ENCODE measurements at places on chromosomes 2 and 18.

- no peak for DNase-seq
Measured at GRCh38 chr18:23969664-23970063, 44.9 kb upstream of the TTC39C start.

- no peak for DNase-seq
Measured at GRCh38 chr2:27216416-27217137, 592 bp upstream of the CAD start.

GRCh38 chr2:85131116-85131515 is 2.1 kb upstream of the TCF7L1 start:
- no peak for DNase-seq

DNA sequence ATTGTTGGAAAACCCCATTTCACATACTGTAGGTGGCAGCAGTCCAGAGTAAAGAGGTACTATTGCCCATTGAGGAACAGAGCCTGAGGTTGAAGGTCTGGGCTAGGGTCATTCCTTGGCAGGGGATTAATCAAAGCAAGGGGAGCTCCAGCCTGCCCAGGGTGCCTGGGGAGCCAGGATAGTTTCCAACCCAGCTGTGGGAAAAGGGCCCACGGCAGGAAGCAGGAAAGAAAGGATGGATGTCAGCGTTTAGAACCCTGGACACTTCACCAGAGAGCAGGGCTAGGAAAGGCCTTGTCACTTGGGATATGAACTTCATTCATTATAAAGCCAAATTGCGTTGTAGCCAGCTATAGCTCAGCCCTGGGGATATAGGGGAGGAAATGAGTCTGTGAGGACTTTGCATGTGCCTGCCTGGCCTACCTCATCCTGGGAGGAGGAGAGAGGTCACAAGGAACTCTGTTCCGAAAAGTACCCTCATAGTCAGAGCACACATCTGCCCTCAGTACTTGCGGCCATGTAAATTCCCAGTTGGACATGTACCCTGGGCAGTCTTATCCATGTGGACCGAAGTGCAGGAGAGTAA is 140.2 kb upstream of the COPS8 start:
- no peak for DNase-seq

DNA sequence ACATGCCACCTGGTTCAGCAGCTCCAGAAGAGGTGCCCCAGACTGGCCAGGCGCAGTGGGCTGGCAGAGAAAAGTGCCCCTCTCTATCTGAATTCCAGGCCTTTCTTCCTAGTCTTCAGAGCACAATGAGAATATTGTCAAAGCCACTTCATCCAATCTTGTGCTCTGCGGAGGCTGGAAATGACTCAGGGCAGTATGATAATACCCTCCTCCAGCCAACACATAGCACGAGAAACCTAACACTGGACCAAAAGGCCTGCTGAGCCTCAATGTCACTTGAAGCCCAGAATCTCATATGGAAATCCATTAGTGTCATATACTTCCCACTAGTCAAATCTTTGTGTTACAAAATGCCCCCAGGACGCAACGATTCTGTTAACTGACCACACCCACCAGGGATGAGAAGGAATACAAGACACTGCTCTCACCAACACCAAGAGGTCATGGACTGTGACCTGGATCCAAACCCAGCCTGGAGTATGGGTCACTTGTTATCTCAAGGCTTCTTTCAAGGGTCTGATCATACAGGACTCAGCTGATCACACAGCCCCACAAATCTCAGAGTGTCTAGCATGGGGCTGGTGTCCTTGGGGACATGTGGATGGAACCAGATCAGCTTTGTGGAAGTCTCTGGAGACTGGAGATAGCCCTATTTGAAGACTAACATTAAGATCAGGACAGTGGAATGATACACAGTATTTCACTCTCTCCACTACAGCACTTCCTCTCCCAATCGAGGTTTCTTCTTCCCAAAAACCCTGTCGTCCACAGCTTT is 10.1 kb downstream of the KIF3C start:
- no peak for DNase-seq

DNA sequence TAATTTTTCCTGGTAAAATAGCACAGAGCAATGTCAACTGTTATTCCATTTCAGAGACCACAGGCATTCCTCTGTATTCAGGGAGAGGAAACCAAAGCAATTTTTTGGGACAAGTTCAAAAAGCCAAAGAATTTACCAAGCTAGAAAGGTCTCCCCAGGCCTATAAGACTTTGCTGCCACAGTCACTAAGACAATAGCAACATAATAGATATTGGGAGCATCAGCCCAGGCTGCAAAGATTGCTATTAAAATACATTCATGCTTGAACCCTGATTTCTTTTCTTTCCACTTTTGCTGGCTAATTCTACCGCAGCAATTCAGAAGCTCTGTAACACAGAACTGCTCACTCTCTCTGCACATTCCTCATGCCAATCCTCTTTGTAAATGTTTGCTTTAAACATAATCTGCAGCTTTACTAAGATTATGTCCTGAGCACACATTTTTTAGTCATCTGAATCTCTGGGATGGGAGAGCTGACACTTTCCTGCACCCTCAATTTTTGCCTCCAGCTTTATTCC is 76.3 kb downstream of the CLHC1 start:
- DNase-seq: no peak

DNA sequence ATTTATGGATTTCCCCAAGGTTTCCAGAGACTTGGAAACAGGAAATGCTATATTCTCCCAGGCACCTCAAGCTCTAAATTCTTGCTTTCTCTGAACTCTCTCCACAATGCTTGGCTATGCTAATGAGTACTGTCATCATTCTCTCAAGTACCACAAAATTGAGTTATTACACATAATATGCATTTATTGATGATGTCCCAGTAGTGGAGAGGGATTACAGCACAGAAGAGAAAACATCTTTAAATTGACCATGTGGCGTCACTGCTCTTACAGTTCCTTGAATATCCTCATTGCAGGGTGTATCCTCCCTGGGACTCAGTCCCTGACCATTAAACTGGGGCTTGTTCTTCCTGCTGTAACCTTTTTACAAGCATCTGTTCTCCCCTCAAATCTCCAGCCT is 681.1 kb upstream of the FANCL start:
- no peak for DNase-seq

GRCh38 chr2:7437716-7438632 is 520.8 kb downstream of the RNF144A start:
- no peak for DNase-seq

DNA sequence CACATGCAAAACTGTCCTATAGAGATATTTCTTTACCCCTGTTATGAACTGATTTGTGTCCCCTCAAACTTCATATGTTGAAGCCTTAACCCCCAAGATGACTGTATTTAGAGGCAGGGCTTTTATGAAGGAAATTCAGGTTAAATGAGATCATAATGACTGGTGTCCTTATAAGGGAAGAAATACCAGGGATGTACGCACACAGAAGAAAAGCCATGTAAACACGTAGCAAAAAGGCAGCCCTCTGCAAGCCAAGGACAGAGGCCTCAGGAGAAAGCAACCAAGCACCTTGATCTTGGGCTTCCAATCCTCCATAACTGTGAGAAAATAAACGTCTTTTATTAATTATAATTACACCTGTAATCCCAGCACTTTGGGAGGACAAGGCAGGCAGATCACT is 101.3 kb upstream of the NDUFV2 start:
- DNase-seq: no peak

DNA sequence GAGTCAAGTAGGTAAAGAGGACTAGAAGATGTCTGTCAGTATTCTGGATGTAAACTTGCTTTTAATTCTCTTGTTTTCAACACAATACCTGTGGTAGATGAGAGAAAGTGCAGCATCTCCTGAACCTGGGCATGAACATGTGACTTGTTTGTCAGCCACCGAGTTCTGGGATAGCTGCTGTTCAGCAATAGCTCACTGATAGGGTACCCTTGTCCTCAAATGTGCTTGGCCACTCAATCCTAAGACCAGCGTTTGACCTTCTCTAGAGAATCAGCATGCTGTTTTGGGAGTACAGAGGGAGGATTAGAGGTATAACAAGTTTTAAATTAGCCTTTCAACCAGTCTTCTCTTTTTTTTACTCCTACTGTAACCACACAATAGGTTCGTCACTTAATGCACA is 23.2 kb downstream of the RPIA start:
- DNase-seq: no peak

- no peak for DNase-seq
Measured at GRCh38 chr2:235582081-235582686, 88.3 kb downstream of the AGAP1 start.

- no peak for DNase-seq
Measured at GRCh38 chr2:148459377-148459778, 185.2 kb upstream of the EPC2 start.

DNA sequence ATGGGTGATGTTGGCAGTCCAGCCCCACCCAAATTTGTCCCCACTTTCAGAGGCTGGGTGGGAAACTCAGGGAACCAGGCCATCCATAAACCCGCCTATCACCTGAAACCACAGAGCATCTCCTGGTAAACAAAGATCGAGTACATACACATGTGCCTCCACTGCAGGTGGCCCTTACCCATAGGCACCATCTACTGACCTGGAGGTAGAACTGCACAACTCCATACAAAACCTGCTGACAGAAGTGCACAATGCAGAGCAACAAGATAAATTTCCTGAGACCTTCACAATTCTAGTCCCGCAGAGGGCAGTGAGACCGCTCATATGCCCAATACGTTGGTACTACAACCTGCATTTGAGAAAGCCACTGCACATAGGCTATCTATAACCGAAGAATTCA is 856.3 kb downstream of the SUCLG1 start:
- DNase-seq: no peak

- DNase-seq: no peak
Measured at GRCh38 chr2:189179570-189179950, at the start of gene COL5A2. COL5A2 (minus strand) TSS chr2:189179761; CDS start chr2:189179604, 157 bp downstream.

DNA sequence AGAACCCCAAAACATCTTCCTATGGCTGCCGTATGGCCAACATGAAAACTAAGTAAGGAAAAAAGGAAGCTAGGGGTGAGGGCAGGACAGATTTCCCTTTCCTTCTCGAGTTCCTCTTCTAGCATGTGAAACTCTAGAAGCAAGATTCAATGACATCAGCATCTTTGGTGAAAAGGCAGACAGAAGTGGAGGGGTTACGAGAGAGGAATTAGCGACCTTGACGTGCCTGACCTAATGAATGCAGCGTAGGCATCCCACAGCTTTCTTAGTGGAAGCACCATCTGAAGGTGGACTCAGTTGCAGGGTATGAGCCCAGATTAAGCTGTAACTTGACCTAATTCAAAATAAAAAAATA is 47.9 kb upstream of the PELI1 start:
- no peak for DNase-seq

DNA sequence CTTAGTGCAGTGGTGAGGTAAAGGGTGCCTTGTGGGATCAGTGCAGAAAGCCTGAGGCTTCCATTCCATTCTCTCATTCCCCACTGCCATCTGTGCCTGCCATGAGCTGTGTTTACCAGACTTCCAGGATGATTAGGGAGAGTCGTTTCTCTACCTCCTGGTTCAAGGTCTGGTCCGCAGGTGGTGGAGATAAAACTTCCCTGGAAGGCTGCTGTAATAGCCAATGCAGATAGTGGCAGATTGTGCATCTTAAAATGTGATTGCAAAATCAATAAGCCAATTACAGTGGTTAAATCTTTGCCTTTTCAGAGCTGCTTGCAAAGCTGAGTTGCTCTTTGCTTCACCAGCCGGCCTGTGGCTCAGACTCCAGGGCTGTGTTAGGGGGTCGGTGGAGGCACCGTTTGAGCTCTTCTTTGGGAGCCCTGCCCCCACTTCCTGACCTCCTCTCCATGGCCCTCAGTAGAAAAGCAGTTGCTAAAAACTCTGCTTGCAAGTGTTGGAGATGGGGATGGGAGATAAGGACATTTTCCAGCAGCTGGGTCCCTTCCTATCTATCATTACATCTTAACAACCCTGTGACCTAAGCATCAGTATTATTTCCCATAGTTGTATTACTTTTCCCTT is 95.2 kb upstream of the HS6ST1 start:
- no peak for DNase-seq

- DNase-seq: no peak
Measured at GRCh38 chr18:64785686-64786085, 636.8 kb upstream of the LINC00305 start.

DNA sequence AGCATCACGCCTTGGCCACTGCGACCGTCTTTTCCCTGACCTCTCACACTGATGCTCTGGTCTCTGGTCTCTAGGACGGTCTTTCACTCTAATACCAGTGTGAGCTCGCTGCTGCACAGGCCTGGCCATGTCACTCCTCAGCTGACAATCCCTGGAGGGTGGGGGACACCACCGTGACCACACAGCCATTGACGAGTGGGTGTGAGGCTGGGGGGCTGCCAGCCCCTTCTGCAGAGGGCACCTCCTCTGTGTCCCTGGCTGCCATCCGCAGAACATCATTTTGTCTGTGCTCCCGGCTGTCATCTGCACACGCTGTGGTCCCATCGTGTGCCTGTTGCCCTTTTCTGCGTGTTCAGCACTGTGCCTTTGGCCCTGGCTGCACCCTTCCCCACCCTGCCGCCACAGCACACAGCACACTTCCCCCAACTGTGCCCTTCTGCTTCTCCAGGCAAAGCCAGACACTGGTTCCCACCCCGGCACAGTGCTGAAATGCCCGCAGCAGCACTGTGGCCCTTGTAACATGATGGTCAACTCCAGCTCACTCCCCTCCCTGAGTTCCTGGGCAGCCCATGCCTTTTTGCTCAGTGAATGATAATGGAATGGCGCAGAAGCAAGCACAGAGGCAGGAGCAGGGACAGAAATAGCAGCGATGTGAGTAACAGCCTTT is 30.4 kb upstream of the INHBB start:
- DNase-seq: no peak

DNA sequence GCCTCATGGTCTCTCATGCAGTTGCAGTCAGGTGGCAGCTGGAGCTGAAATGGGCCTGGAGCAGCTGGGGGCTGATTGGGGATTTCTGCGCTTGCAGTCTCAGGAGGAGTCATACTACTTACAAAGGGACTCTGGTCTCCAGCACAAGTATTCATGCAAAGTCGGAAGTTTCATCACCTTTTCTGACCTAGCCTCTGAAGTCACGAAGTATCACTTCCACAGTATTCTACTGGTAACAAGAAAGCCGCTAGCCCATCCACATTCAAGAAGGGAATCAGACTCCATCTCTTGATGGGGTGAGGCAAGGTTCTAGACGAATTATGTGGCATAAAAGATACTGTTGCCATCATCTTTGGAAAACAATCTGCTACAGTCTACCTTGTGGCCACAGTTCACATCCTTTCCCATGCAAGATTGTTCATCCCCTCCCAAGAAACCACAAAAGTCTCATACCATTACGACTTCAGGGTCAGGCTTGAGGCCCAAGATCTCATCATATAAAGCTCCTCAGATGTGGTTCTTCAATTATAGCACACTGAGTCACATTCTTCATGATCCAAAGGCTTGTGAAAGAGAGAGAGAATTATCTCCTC is 95.3 kb downstream of the SMC6 start:
- no peak for DNase-seq

- DNase-seq: no peak
Measured at GRCh38 chr2:196376984-196377877, 205.9 kb upstream of the STK17B start.

- DNase-seq: no peak
Measured at GRCh38 chr2:206804326-206804725, 38.9 kb downstream of the FASTKD2 start.

GRCh38 chr2:158912765-158913164 is 55.7 kb upstream of the TANC1 start:
- no peak for DNase-seq

DNA sequence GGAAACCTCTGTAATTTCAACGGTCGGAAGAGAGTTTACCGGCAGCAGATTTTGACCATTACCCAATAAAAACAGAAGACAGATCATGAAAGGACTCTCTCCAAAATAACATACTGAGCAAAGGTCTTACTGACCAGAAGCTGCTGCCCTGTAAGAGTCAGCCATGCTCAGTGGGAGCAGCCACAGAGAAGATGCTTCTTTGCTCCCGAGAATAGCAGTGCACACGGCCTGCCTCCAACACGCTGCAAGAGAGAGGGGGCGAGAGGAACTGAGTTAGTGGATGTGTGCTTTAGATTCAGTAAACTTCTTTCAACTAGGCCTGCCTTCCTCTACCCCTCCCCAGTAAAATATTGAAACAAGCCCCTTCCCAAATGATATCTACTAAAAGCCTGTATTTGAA is 103.7 kb downstream of the NCK2 start:
- DNase-seq: no peak

Data from LNCaP clone FGC (cell line).